ENCODE measurements at places on chromosomes 6 and 20.

DNA sequence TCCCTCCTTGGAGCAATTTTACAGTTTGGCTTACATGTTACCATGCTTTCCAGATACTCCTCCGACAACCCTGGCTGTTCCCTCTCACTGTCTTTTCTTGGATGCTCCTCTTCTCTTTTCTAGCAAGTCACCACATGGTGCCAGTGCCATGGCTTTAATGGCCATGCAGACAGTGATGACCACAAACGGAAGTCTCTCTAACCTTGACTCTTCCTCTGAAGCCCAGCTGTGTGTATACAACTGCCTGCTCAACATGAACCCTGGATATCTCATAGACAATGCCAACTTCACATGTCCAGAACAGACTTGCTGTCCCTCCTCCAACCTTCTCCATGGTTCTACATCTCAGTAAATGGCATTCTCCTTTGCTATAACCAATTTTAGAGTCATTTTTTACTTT lies 49.8 kb upstream of the NEDD9 start:
- no peak for DNase-seq

GRCh38 chr6:74115674-74116073 lies 419.7 kb downstream of the CD109 start:
- DNase-seq: no peak

- DNase-seq: no peak
Measured at GRCh38 chr20:25695532-25696370, 902 bp downstream of the ZNF337 start.

GRCh38 chr6:98039443-98039842 lies 756.4 kb upstream of the MMS22L start:
- no peak for DNase-seq

DNA sequence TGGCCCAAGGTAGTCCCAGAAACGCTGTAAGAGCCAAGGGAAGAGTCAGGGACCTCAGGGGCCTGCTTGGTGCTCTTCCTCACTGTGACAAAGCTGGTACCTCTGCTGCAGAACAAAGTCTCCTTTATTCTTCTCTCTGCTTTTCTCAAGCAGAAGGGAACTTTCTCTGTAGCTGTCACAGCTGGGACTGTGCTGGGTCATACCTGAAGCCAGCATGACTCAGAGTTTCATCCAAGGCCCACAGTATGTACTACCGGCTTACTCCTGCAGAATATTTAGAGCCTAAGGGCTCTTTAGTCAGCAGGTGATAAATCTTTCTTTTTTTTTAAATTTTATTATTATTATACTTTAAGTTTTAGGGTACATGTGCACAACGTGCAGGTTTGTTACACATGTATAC lies 183.2 kb downstream of the TINAG start:
- no peak for DNase-seq
